ENCODE measurements at places on chromosomes 16 and 17.

GRCh38 chr17:39666601-39667261 is 1.5 kb upstream of the PNMT start:
- DNase-seq = no peak

- no peak for DNase-seq
Observed at GRCh38 chr16:55571191-55571897, 4.9 kb downstream of the CAPNS2 start.

DNA sequence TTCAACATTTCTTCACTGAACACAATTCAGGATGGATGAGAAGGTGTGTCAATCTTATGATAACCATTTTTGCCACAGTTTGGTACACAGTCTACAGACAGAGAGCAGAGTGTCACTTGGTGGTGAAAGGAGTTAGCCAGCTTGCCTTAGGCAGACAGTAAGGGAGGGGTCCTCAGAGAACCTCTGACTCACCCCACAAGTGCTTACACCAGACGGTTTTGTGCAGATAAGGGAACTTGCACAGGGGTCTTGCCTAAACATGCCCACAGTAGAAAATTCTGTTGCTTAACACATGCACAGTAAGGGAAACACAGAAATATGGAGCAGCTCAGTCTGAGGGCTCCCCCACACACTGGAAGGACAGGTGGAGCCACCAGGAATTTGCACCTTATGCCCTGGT is 204.5 kb upstream of the CDH8 start:
- no peak for DNase-seq

DNA sequence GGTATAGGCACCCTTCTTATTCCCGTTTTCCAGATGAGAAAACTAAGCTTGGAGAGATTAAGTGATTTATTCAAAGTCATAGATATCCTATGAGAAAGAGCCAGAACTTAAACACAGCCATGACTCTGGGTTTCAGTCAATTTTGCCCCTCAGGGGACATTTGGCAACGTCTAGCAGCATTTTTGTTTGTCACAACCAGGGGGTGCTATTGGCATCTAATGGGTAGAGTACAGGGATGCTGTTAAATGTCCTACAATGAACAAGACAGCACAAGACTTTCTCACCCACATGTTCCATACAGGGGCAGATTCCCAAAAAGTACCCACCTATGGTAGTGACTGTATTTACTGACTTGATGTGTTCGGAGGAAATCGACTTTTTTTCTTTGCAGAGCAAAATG is 4.8 kb upstream of the SHISA9 start:
- no peak for DNase-seq

DNA sequence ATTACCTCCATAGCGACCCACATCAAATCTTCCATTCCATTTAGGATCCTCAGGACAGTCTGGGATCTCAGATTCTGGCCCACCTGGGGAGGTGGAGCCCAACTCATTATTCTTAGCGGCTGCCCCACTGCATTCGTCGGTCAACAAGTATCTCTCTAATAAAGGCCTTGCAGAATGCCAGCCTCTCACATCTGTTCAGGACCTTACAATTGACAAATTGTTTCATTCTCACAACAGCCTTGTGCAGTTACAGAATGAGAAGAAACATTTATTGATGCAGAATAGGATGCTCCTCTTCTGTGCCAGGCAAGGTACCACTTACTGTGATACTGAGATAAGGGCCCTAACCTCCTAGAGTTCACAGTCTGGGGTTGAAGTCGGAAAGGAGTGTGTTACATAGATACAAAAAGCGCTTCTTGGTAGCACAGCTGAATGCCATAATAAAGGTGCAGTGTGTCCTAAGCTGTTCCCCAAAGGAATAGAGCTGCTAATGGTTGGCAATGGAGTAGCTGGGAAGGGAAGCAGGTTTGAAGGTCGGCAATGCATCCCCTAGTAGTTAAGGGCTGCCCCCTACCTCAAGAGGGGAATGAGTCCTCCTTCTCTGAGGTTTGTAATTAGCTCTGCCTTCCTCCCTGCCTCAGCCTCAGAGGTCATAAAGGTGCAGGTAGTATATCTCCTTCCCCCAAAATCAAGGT is 2.3 kb upstream of the MPP2 start:
- DNase-seq = no peak

GRCh38 chr17:81391936-81392908 is 3.0 kb upstream of the BAHCC1 start:
- DNase-seq = no peak

GRCh38 chr17:16908273-16908672 is 63.6 kb downstream of the TNFRSF13B start:
- DNase-seq = no peak

- no peak for DNase-seq
Observed at GRCh38 chr17:79741401-79741750, 10.6 kb downstream of the ENPP7 start.
